ENCODE measurements at places on chromosomes 12 and 14.

DNA sequence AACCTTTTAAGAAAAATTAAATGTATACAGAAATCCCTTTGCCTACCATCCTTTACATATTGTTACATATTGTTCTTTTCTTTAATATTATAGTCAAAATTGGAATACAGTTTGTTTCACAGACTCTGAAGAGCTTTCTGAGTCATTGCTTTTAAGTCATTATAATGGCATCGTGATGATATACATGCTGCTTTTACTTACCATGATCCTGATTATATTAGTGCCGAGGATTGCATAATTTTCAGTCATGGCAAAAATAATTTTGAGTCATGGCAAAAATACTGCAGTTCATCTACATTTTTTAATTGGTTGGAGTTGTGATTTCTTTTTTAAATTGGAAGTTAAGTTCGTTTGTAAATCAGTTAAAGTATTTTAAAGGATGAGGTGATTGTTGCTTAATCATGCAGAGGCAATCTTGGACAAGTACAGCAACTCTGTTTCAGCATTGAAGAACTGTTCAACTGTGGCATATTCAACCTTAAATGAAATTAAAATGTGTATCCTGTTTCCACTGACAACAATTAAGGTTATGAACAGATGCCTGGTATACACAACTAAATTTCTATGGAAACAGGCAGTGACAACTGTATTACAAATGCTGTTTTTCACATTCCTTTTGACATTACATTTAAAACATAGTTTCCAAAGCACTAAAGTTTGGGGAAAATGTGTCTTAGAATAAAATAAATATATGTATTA lies 142.3 kb downstream of the PCNX1 start:
- DNase-seq: no peak

DNA sequence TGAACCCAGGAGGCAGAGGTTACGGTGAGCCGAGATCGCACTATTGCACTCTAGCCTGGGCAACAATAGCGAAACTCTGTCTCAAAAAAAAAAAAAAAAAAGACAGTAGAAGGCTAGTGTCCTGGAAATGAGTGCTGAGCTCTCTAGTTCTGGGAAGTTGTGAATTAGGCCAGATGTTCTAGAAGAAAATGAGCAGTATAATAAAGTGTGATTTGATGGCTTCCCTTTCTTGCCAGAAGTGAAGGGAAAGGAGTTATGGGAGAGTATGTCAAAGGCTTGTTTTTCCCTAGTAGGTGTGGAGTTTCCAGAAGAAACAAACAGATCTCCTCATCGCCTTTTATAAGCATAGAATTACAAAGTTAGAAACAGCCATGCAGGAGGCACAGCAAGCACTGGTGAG lies 20.5 kb downstream of the RNF212B start:
- DNase-seq: no peak

- DNase-seq: no peak
Measured at GRCh38 chr14:97061714-97062113, 264.5 kb downstream of the VRK1 start.

GRCh38 chr14:39956372-39956771 lies 524.1 kb upstream of the FBXO33 start:
- DNase-seq: no peak

DNA sequence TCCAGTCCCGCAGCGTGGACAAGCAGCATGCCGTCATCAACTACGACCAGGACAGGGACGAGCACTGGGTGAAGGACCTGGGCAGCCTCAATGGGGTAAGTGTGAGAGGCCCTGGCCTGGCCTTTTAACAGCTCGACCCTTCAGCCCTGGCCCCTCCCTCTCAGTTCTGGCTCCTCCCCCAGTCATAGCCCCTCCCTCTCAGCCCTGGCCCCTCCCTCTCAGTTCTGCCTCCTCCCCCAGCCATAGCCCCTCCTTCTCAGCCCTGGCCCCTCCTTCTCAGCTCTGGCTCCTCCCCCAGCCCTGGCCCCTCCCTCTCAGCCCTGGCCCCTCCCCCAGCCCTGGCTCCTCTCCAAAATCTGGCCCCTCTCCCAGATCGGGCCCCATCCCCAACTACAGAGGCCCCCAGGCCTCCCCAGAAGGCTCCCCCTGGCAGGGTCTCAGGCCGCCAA lies 11.2 kb downstream of the CEP170B start:
- no peak for DNase-seq

DNA sequence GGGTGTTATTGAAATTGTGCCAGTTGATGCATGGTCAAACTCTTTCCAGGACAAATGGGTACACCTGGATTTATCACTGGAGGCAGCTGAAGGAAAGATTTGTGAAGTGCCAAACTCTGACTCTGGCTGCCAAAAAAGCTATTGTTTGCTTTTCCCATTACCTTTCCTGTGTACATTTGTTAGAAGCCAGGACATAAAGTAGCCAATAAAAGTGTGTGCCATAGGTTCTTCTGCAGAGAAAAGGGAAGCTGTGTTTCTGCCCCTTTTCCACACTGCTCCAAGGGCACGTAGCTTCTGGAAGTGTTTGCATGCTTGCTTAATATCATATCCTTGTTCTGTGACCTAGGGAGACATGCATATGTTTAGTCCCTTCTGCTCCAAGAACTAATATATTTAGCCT lies 1114.4 kb downstream of the SLC16A7 start:
- DNase-seq: no peak

DNA sequence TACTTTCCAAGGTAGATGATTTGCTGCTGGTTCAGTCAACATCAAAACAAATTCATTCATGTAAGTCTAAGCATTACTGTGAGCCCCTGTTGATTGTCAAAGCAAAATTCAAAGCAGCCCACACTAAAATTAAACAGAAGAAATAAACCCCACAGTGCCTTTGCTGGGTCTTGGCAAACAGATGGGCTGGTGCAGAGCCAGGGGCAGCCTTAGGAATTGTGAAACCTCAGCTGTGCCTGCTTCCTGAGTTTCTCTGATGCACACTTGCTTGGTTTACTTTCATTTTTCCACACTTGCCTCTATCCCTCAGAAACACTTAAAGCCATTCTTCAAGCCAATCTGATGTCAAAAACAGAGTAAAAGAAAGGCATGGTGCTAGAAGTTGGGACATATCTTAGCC lies 6.6 kb upstream of the PLEKHG7 start:
- DNase-seq: no peak

GRCh38 chr12:122888232-122888752 lies 7.6 kb downstream of the VPS37B start:
- no peak for DNase-seq

GRCh38 chr12:81809829-81810595 lies 50.9 kb upstream of the PPFIA2 start:
- DNase-seq: no peak

GRCh38 chr12:95720146-95720545 lies 70.4 kb downstream of the NTN4 start:
- no peak for DNase-seq

DNA sequence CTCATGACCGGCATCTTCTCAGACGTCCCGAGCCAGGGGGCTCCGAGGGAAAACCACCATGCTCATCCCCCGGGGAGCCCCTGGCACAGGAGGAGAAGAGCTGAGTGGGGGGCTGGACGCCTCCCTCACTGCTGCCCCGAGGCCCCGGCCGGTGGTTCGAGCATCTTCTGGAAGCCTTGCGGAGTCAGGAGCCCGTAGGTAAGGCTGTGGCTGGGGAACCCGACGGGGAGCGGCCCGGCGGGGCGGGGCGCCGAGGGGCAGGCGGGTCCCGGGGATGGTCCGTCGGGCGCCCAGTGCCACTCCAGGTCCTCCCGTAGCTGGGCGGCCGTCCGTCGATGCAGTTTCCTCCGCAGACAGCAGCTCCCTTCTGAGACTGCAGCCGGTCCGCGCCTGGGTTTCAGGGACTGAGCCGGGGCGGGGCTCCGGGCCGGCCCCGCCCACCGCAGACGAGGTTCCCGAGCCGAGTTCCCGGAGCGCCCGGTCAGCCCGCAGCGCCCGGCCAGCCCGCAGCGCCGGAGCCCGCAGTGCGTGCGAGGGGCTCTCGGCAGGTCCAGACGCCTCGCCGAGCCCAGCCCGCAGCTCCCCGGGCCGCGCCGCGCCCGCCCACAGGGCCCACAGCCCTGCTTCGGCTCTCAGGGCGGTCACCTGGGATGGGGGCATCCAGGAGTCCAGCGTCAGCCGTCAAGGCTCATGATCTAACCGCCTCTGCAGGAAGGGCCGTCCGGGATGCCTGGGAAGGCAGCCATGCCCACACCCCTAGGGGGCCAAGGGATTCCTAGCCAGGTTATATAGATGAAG lies at the start of gene PGF:
Gene PGF, minus strand, starts transcription at position 369 of the 798 bp plus-strand sequence. Its CDS starts 355 bp downstream, at position 14.
- DNase-seq: no peak

GRCh38 chr14:99636487-99636886 lies 8.4 kb upstream of the HHIPL1 start:
- DNase-seq: no peak

All from stimulated activated CD8-positive, alpha-beta memory T cell treated with anti-CD3 and anti-CD28 coated beads, Interleukin-15, amount 100 ng/mL, for 4 hours (primary cell).